RWPE2 (cell line): ENCODE measurements at places on chromosomes 13 and 19.

DNA sequence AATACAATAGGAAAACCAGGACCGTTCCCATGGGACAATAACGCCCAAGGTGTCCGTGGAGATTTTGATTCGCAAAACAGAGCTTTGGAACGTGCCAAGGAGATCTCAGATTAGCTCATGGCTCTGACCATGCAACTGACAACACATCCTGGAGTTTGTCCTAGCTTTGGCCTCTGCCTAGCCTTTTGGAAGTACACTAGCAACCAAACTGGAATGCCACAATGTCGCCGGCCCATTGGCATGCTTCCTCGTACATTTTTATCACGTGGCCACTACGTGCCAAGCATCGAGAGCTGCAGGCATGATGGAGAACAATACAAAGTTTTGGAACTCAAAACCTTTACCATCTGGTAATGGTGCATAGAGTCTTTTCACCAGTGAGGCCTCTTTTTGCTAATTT lies 256.5 kb downstream of the DCLK1 start:
- no peak for DNase-seq

DNA sequence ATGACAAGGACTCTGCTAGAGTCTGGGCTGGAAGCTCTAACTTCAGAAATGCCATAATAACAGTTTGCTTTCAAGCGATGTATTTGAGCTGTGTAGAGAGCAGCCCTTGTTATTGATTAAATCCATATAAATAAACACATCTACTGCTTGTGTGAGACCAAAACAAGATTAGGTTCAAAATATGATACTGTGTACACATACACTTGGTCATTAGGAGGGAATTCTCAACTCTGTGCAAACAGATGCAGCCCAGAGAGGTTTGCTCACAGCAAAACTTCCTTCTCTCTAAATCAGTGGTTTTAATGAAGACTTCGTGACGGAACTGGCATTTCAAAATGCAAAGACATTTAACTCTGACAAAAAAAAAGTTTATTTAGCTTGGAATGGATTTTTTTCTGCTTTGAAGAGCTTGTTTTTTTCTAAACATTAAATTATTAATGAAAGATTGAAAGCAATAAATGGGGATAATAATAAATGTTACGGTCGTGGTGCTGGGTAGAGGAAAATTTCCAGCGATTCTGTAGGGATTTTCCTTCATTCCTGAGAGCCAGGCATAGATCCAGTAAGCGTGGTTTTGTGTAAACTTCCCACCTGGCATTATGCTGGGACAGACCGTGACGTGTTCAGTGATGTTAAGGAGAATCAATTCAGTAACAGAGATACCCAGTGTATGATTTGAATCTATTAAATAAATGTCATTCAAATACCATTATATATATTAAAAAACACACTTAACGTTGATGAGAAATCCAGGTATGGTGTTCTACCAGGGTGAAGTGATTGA lies 213.7 kb downstream of the TEX29 start:
- DNase-seq, result no peak

DNA sequence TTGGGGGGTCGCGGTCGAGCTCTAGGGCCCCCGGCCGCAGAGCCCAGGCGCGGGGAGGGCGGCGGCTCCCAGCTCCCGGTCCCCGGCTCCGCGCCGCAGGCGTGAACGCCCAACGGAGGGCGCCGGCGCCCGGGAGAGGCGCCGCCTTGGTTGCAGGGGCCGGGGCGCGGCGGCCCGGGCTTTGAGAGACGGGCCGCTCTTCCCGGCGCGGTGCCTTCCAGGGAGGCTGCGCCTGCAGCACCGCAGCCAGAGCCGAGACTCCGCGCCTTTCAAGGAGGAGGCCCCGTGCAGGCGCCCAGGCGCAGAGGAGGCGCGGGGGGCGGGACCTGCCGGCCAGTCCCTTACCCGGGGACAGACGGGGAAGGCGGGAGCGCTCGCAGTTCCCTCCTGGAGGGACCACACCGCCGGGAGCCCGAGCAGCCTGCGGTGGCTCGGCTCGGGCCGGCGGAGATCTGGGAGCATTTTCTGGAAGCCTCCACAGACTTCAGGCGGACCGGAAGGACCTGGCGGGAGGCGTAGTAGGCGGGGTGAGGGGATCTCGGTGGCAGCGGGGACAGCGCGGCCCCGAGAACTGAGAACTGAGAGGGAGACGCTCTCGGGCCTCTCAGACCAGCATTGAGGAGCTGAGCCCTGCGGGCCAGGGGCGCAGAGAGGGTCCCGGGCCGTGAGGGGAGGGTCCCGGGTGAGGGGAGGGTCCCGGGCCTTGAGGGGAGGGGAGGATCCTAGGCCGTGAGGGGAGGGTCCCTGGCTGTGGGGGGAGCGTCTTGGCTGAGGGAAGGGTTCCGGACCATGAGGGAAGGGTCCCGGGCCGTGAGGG lies 25.5 kb upstream of the MCF2L start:
- no peak for DNase-seq

DNA sequence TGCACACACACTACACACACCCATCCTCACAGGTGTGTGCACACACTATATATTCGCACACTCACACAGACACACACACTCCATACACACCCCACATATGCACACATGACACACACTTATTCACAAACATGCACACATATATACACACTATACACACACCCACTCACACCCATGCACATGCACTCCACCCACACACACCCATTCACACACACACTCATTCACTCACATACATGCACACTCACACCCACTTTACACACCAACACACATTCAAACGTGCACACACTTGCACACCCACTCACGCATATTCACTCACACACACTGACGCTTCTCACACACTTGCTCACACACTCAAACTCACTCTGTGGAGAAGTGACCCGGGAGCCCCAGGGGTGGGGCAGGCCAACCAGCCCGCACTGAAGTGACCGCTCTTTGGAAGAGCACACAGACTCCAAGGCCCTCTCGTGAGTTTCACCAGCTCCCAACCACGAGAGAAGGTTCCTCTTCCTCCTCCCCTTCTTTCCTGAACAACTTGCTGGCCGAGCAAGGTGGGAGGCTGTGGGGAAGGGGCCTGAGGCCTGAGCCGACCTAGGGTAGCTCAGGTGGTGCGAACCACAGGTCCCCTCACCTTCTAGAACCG lies 86.1 kb upstream of the TM9SF2 start:
- DNase-seq, result peak; percentile 28

DNA sequence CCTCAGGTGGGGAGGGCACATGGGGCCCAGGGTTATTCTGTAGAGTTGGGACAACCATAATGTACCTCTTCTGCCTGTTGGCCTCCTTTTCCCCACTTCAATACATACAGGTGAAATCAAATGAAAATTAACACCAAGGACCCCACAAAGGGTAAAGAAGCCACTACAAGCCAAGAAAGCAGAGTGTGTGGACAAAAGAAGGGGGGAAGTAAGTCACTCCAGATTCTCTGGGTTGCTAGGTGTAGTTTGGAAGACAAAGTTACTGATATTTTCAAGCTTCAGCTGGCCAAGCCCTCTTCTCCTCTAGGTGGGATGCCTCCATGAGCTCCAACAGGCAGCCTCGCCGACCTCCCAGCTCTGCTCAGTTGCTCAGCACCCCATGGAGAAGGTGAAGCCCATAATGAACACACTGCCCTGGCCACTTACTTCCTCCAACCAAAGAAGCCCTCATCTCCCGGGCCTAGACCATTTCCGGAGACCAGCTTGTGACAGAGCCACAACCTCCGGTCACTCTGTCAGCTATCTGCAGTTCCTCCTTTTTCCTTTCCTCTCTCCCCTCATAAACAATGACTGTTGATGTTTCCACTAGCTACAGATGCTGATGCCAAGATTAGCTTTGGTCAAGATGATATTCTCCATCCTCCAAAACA lies 66.8 kb upstream of the MED4 start:
- DNase-seq, result no peak

DNA sequence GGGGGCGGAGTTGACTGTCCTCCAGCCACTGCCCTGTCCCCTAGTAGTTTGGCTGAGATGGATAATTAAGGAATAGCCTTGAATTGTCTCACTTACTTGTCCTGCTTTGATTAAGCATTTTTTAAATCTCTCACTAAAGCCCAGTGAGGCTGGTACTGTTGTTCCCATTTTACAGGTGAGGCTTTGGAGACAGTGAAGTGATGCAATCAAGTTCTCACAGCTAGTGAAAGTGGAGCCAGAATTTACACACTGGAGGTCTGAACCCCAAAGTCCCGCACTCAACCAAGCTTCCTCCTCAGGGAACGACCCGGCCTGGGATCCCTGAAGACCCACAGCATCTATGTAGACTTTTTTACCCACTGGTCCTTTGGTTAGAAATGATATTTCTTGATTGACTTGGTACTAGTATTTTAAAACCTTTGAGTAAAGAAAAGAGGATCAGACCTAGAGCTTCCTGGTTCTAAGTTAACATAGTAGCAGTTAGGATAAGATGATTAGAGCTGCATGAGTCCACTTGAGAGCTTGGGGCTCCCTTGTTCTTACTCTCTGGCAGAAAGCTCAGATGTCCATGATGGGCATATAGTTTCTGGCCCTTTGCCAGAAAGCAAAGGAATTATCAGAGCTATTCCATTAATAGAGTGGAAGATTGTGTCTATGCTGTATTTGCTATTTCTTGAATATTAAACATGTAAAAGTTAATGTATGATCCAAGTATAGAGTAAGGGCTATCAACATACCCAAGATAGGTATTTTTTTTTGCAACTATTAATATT lies 154.3 kb downstream of the LMO7 start:
- no peak for DNase-seq

DNA sequence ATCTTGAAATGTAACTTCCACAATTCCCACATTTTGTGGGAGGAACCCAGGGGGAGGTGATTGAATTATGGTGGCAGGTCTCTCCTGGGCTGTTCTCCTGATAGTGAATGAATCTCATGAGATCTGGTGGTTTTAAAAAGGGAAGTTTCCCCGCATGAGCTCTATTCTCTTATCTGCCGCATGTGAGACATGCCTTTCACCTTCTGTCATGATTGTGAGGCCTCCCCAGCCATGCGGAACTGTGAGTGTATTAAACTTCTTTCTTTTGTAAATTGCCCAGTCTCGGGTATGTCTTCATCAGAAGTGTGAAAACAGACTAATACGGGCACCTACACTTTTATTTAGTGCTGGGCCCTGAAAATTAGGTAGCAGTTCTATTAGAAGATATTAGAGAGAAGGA lies 45.8 kb downstream of the TNFSF13B start:
- DNase-seq, result no peak

DNA sequence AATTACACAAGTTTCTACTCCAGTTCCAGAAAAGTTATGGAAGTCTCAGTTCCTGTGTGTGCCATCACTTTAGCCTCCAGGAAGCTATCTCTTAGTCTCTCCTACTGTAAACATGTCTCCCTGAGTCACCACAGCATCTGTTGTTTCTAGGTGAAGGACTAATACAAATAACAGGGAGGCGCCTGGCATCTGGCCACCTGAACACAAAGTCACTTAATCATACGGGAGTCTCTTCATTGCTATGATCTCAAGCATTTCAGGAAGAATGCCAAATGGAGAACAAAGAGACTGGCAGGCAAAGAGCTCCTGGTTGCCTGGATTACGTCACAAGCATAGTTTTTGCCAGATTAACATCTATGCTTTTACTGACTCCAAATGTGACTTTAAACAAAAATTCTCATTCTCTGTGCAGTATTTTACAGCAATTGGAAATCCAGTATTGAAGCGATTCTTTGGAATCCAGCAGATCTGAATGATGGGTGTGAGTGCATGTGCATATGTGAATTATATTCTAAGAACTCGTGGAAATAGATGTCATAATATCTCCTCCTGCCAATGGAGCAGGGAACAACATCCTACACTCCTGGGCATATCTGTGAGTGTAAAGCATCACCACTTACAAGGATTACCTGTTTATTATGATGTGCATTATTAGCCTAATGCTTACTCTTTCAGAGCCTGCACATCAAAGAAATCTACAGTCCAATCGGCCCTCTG lies 572.8 kb downstream of the PCDH9 start:
- DNase-seq, result peak; percentile 92

GRCh38 chr13:83819156-83819555 lies 63.1 kb downstream of the SLITRK1 start:
- no peak for DNase-seq

DNA sequence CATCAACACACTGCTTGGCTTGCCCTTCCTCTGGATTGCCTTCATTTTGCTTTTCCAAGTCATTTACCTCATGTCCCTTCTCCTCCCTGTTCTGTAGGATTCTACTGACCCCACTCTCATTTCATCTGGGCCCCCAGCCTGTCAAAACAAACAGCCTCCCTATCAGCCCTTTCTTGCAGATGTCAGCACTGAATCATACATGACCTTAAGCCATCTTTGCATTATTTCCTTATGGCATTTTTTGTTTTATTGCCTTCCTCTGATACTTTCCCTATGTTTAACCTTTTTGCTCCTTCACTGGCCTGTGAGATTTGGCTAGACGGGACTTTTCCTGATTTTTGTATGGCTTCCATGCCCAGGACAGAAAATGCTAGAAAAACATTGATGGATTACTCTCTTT lies 8.7 kb downstream of the LRCH1 start:
- DNase-seq, result no peak

- DNase-seq, result no peak
Observed at GRCh38 chr19:45999653-46000121, 4.4 kb downstream of the CCDC61 start.

GRCh38 chr19:18853755-18854427 lies 22.1 kb downstream of the UPF1 start:
- peak; percentile 66 for DNase-seq

- DNase-seq, result no peak
Observed at GRCh38 chr19:12841094-12841493, 2.8 kb downstream of the MAST1 start.

GRCh38 chr13:41394166-41394565 lies 63.2 kb upstream of the RGCC start:
- DNase-seq, result no peak

DNA sequence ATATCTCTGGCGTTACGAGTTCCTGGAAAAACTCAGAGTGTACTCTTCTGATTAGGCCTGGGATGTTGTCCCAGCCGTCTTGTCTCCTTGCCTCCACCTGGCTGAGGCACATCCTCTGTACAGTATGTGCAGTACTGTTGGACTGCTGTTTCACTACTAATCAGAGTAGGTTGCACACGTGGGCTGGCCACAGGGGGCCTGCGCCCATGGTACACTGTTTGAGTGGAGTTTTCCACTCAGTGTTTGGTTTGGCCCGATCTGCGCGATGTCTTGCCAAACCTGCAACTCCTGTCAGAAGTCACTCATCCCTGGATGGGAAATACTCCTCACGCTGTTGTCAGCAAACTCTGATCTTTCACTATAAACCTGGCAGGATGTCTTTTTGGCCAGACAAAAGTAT lies 189.6 kb upstream of the CSNK1A1L start:
- no peak for DNase-seq

- no peak for DNase-seq
Observed at GRCh38 chr13:58085819-58086218, 454.3 kb downstream of the PCDH17 start.
